ENCODE measurements at places on chromosomes 12 and 14. TPM values are rescaled to one million over a fixed set of nuclear protein-coding genes. Genes with fewer than 3 reads are reported as not detected.

- DNase-seq = no peak
Measured at GRCh38 chr14:93520053-93520607, 89.4 kb downstream of the UNC79 start.

DNA sequence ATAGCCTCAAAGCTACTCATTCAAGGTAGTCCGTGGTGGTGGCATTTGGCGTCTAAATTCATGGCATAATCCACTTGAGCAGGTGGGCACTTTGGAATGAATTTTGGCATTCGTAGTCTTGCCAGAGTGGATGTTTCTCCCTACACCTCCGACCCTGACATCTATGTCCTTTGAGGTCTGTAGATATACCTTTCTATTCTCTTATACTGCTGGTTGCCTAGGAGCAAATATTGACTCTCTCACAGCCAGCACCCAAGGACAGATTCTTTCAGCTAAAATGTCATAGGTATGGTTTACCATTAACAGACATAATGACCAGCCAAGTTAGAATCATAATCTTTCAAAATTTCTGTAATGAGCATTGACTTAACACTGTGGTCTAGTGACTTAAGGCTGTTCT, 47.4 kb upstream of the FLRT2 start:
- DNase-seq = no peak

DNA sequence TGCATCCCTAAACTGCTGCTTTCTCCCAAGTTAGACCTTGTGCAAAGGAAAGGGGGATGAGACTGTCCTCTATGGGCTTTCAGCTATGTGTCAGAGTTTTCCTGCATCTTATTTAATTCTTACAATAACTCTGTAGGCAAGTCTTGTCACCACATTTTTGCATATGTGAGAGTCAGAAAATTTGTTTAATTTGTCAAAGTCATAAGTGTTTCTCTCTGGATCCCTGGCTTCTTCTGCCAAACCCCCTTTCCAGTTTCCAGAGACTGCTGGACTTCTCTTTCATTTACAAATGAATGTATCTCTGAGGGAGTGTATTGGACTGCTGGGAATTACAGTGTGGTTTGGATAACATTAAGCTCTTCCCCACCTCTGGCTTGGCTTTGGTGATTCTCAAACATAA, 877.6 kb upstream of the SEL1L start:
- DNase-seq = no peak

- DNase-seq = no peak
Measured at GRCh38 chr14:26626256-26626655, 28.4 kb upstream of the NOVA1 start.

DNA sequence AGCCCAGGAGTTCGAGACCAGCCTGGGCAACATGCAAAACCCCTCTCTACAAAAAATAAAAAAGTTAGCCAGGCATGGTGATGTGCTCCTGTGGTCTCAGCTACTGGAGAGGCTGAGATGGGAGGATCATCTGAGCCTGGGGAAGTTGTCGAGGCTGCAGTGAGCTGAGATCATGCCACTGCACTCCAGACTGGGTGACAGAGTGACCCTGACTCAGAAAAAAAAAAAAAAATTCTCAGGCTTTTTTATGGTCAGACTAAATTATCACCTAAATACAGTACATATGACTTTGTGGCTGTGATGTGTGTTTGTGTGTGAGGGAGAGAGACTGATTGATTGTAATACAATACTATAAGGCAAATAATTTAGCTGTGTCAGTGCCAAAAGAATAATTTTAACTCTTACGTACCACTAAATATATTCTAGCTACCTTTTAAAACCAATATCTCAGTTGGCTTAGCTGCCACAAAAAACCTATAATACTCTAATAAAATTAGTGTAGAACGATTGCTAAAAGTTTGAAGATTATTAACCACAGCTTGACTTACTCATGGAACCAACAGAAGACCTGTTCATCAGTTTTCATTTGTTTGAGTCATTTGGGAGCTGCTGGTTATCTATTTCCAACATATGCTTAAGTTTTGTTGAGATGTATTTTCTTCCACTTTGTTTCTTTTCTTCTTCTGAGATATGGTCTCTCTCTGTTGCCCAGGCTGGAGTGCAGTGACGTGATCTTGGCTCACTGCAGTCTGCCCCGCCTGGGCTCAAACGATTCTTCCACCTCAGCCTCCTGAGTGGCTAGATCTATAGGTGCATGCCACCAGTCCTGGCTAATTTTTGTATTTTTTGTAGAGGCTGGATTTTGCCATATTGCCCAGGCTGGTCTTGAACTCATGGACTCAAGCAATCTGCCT, 58.0 kb downstream of the DIP2B start:
- no peak for DNase-seq

GRCh38 chr12:78431931-78432330, 432.6 kb upstream of the SYT1 start:
- no peak for DNase-seq

- DNase-seq = no peak
Measured at GRCh38 chr12:99600388-99600787, 47.2 kb upstream of the GARIN6 start.

DNA sequence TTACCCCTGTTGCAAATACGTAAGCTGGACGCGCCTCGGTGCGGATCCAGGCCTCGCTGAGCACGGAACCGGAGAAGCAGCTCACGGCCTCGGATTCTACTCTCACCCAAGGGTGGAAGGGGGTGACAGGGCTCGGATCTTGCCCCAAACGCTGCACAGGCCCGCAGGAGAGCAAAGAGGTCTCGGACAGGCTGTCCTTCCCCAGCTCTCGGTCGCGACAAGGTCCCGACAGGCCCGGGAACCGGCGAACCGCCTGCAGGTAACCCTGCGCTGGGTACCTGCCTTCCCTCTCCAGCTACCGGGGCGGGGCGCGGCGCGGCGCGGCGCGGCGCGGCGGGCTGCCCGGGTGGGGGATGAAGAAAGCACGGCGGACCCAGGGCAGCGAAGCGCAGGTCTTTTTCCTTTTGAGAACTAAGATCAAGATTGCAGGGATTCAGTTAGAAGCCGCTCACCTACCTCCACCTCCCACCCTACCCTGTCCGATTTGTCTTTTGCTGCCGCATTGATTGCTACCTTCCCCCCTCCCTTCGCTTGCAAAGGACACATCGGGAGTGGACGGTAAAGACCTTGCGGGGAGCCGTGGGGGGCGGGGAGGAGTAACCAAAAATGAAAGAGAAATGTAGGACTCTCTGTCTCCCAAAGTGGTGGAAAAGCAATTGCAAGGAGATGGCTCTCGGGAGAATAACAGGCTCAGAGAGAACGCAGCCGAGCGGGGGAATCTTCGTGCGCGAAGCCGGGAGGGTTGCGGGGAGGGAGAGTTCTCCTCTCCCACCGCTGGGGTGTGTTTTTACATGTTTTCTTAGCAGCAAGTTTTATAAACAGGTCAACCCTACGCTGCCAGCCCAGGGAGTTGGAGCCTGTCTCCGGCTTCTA, 8.4 kb upstream of the TBX3 start:
- no peak for DNase-seq

- DNase-seq = no peak
Measured at GRCh38 chr14:28157289-28157869, 609.2 kb upstream of the FOXG1 start.

GRCh38 chr12:131620946-131621681, 89.8 kb upstream of the SFSWAP start:
- DNase-seq = no peak

DNA sequence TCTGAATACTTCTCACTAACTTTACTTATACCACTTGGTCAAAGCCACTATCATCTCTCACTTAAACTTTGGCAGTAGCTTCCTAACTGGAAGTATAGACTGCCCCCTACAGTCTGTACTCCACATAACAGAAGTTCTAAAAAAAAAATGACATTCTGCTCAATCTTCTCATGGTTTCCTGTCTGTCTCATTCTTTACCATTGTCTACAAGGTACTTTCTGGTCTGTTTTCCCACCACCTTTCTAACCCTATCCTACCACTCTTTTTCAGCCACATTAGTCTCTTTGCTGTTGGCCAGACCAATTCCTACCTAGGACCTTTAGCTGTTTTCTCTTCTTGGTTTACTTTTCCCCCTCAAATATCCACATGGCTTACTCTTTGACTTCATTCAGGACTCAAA, 14.7 kb downstream of the CPSF6 start:
- DNase-seq = peak; percentile 84

DNA sequence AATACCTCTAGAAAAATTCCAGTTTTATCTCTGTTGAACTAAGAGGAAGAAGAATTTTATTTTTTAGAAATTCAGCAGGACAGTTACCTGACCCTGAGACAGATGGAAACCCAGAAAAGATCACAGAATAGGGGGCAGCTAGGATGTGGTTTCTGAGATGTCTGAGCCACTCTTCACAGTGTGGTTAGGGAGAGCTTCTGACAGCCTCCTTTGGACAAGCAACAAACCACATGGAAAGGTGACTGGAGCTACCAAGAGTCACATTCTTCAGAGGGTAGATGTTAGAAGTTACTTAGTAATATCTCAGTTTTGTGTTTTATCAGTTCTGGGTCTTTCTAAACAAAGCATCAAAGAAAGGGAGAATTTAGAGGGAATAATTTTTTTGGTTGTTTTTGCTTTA, 117.3 kb upstream of the NAP1L1 start:
- no peak for DNase-seq

DNA sequence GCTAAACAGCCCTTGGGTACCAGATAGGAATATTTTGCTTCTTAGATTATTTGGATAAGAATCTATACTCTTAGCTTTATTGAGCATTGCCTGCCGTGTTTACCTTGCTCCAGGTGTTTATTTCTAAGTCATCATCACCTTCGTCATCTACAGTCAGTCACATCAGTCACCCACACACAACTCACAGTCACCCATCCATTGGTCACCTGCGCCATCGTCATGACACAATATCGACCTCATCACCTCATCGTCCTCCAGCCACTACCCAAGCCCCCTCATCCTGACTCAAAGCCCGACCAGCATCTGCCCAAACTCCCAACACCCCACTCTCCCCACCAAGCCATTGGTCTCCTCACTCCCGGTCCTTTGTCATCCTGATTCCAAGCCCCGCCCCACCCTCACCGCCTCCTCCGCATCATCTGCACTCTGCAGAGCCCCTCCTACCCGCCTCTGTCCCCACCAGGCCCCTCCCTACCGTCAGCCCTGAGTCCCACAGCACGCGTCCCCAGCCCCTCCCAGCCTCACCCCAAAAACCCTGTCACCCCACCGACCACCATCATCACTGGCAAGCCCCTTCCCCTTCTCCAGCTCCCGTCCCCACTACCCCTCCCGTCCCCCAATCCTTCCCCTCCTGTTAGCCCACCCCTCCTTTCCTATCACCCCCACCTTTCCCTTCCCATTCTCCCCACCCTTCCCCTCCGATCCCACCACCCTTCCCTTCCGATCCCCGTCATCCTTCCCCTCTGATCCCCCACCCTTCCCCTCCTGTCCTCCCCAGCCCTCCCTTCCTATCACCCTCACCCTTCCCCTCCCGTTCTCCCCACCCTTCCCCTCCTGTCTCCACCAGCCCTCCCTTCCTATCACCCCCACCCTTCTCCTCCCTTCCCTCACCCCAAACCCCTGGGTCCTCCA, 9.8 kb downstream of the DLK1 start:
- no peak for DNase-seq

GRCh38 chr12:44459569-44459968, 416.5 kb downstream of the NELL2 start:
- no peak for DNase-seq

- DNase-seq = no peak
Measured at GRCh38 chr12:130185455-130186391, 23.5 kb downstream of the FZD10 start.

GRCh38 chr12:40953076-40953475, 235.0 kb upstream of the PDZRN4 start:
- no peak for DNase-seq

DNA sequence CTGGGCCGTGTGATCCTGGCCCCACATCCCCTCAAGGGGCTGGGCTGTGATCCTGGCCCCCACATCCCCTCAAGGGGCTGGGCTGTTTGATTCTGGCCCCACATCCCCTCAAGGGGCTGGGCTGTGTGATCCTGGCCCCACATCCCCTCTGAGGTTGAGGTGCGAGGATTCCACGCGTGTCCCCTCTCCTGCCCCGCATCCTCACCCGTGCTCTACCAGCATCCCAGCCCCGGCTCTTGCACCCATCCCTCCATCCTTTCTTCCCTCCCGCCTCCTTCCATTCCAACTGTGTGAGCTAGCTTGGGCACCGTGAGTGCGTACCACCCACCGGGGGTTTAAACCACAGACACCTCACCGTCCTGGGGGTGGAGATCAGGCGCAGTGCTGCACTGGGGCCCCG, 31.1 kb upstream of the TMEM179 start:
- DNase-seq = no peak

- no peak for DNase-seq
Measured at GRCh38 chr14:21077672-21078071, 7.6 kb downstream of the ARHGEF40 start.

- no peak for DNase-seq
Measured at GRCh38 chr14:101595349-101595748, 34.1 kb downstream of the DIO3 start.

- DNase-seq = no peak
Measured at GRCh38 chr12:49342914-49343731, 3.6 kb upstream of the DNAJC22 start.

GRCh38 chr14:37241198-37241597, 43.5 kb downstream of the MIPOL1 start:
- DNase-seq = no peak

GRCh38 chr12:132953771-132954170, 2.3 kb downstream of the ZNF605 start:
- no peak for DNase-seq

DNA sequence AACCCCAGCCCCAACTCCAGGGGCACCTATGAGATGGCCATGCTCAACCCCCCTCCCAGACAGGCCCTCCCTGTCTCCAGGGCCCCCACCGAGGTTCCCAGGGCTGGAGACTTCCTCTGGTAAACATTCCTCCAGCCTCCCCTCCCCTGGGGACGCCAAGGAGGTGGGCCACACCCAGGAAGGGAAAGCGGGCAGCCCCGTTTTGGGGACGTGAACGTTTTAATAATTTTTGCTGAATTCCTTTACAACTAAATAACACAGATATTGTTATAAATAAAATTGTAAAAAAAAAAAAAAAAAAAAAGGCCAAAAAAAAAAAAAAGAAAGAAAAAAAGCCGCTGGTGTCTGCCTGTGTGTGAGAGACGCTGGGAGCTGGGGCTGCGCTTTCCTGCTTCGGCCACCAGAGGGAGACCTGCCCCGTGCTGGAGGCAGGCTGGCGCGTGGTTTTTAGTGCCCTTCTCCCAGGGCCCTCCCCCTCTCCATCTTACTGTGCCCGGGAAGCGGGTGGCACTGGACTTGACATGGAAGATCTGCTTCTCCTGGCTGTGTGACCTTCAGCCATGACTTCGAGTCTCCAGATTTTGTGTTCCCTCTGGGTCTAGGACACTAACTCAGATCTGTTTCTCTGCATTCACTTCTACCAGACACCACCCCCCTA, 3.4 kb upstream of the NXPH4 start:
- peak; percentile 82 for DNase-seq

AQP5 gene
- polyA plus RNA-seq = 2.7 TPM

CLEC4D gene
- not detected for polyA plus RNA-seq

STAB2 gene
- polyA plus RNA-seq = 0.01 TPM

NOS1 gene
- not detected for polyA plus RNA-seq

TMEM253 gene
- 0.14 TPM for polyA plus RNA-seq

CLEC2A gene
- not detected for polyA plus RNA-seq

TAS2R7 gene
- polyA plus RNA-seq = not detected

KRT7 gene
- 131 TPM for polyA plus RNA-seq

AQP6 gene
- not detected for polyA plus RNA-seq

DCN gene
- 0.38 TPM for polyA plus RNA-seq

CCDC175 gene
- not detected for polyA plus RNA-seq
